ENCODE measurements at places on chromosomes 7 and 10.
A peak's percentile ranks its signal among the peaks of the same experiment; 100 is the strongest.

DNA sequence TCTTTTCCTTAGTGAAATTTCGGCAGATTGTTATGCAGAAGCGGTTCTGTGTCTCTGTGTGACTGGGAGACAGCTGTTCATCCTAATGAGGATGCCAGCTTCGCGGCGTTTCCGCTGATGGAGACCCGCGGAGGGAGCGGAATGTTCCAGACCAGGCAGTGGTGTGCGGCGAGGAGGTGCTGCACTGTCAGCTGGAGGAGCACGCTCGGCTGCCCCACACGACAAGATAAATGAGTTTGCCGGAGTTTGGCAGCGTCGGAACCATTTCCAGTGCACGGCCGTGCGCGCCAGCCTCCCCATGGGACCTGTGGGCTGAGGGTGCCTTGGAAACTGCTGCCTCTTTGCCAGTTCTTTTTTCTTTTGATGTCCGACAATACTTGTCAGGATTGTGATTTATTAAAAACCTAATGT, 64.6 kb downstream of the WDR37 start:
- no peak for DNase-seq

- no peak for DNase-seq
Observed at GRCh38 chr7:145860809-145861208, 255.8 kb upstream of the CNTNAP2 start.

DNA sequence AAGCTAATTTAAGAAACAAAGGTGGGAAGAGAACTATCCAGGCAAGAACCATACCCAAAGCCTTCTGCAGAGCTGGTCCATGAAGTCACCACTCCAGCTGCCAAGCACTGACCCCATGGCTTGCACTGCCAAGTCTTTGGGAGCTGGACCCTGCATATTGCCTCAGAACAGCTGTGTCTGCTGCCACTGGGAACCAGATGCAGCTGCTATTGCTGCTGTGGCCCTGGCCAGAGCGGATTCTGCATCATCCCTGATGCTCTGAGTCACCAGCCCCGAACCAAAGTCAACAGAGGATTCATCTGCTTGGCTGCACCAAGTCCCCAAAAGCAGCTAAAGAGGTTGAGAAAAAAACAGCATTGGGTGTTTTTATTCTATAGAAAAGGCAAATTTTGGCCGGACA, 39.2 kb upstream of the GSAP start:
- DNase-seq = no peak

GRCh38 chr7:44415510-44415909, 74.9 kb downstream of the NUDCD3 start:
- DNase-seq = no peak

- DNase-seq = no peak
Observed at GRCh38 chr7:14999331-14999730, 96.8 kb upstream of the DGKB start.

GRCh38 chr10:3972460-3973301, 187.7 kb upstream of the KLF6 start:
- peak; percentile 42 for DNase-seq

DNA sequence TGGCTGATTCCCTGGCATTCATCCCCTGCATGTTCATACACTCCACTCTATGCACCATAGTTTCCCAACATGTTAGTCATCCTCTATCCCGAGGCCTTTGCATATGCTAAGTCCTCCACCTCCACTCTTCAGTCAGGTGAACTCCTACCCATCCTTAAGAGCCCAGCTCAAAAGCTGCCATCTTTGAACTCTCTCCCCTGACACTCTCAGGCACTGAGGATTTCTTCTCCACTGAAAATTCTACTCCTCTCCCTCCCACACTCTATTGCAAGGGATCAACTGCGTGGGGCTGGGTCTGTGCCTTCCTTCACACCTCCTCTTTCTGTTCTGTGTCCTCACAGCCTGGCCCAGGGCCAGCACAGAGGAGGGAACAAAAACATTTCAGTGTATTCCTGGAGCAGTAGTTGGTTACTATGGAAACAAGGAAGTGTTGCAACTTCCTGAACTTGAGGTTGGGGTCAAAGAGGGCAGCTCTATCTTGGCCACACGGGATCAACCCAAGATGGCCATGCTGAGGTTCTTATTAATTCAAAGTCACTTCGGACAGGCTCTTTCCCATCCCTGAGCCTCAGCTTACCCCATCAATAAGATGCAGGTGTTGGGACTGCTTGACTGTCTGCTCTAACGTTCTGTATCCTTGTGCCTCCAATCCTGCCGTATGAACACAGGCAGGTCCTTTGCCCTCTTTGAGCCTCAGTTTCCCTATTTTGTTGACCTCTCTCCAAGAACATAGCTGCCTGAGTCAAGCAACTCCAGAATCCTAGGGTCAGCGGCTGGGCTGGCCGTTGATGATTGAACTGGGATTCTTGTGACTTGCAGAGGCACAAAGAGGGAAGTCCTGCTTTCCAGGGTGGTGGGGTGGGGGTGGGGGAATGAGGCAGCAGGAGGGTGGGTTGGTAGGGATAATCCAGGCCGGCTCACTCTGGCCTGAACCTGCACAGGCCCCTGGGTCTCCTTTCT, 15.5 kb downstream of the ZMIZ1 start:
- no peak for DNase-seq

- no peak for DNase-seq
Observed at GRCh38 chr7:27704422-27705199, 35.4 kb upstream of the TAX1BP1 start.

GRCh38 chr10:104809288-104810090, 168.4 kb downstream of the SORCS3 start:
- DNase-seq = no peak

GRCh38 chr7:33901847-33902246, 3.5 kb upstream of the BMPER start:
- DNase-seq = no peak

GRCh38 chr10:51384971-51385370, 310.7 kb downstream of the PRKG1 start:
- DNase-seq = no peak

Measured in activated effector memory CD4-positive, alpha-beta T cell treated with Interleukin-2 at 50 U/mL for 16 hours (primary cell).